ENCODE measurements at places on chromosomes 13 and 19.

GRCh38 chr19:48169578-48169938 lies 586 bp downstream of the LIG1 start:
- DNase-seq = peak; percentile 98

DNA sequence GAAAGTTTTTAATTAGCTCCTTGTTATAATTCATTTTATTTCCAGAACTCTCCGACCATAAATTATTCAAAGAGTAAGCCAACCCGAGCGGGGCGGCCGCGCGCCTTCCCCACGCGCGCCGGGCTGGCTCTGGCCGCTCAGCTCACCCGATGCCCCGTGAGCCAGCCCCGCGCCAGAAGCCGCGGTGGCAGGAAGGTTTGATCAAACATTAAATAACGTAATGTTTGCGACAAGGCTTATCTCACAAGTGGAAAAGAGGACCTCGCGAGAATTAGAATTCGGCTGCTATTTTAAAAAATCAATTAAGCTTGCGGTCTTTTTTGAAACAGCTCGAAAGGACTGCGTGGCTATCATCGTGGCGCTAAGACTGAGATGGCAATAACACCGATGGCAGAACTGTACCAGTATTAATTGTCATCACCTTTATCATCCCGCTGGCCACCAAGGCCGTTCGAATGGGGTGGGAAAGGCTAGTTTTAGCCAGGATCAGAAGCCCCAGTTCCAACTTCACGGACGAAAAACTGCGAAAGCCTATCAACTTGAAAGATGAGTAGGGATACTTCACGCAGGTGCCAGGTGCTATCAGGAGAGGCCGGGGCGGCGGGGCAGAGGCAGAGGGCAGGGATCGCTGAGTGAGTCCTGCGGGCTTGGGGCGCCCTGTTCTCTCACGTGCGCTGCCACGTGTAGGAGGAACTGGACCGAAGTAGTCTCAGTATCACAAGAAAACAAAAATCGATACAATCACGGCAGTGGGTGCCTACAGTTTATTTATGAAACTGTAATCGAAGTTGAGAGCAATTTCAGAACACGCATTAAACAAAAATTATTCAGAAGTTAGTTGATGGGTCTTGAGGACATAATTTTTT lies 6.4 kb downstream of the POU4F1 start:
- DNase-seq = peak; percentile 75

DNA sequence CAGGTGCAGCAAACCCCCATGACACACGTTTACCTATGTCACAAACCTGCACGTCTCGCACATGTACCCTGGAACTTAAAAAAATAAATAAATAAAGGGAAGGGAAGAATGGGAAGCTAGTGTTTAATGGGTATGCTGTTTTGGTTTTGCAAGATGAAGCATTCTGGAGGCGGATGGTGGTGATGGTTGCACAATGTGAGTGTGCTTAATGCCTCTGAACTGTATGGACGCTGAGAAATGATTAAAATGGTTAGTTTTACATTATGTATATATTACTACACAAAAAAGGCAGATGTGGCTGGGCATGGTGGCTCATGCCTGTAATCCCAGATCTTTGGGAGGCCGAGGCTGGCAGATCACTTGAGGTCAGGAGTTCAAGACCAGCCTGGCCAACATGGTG lies 17.8 kb downstream of the NFILZ start:
- DNase-seq = no peak

- no peak for DNase-seq
These were observed 14.0 kb upstream of the MYADM start for GRCh38 chr19:53853707-53854106.

- DNase-seq = no peak
These were observed 955.6 kb downstream of the PCDH17 start for GRCh38 chr13:58587183-58587582.

DNA sequence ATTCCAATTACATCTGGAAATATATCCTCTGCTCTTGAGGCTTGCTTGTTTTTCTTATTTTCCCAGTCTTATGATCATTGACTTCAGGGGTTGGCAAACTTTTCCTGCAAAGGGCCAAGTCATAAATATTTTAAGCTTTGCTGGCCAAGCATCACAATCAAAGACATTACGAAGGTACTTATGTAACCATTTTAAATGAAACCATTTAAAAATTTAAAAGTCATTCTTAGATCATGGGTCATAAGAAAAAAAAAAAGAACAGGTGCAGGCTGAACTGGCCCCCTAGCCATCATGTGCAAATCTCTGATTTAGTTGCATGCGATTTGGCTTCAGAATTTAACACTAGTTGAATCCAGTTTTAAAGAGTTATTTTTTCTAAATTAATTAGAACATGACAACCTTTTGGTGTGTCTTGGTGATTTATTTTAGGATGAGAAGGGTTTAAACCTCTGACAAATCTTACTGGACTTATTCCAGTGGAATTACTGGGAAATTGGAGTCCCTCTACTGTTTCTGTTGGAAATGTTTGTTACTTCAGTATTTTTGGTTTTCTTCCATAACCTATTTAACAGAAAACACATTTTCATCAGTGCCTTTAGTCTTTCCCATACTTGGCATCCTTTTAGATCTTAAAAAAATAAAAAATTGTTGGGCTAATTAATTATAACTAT lies 148.1 kb downstream of the NHLRC3 start:
- no peak for DNase-seq

DNA sequence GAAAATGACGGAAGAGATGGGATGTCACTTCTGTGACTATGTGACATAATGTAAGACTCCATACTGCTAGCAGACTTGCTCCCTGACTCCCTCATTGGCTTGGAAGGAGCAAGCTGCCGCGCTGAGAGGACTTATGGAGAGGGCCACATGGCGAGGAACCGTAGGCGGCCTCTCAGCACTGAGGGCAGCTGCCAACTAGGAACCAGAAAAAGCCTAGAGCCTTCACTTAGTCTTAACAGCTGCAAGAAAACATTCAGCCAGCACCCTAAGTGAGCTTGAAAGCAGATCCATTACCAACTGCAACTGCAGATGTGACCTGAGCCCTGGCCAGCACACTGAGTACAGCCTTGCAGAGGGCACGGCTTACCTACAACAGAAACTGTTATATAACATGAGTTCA lies 33.9 kb downstream of the USP12 start:
- DNase-seq = no peak

- no peak for DNase-seq
These were observed 1335.9 kb downstream of the UQCRFS1 start for GRCh38 chr19:27876976-27877512.

GRCh38 chr13:36219883-36220282 lies 5.5 kb upstream of the SOHLH2 start:
- DNase-seq = no peak

DNA sequence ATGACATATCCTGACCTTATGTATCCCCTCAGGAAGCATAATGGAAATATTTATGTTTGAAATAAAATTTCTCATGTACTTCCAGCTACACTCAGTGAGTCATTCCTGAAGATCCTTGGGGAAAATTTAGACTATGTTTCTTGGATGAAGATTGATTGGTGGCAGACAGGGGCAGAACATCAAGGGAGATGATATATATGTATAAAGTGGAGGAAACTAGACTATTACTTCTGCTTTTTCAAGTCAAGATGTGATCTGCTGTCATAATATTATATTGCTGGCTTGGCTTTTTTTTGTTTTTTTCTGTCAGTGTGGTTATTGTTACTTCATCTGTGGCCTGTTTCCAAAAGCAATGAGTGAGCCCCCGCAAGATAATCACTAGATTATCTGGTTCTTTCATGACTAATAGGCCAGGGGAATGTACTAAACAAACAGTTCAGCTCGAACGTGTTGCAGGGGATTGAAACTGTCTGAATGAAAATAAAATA lies 87.2 kb upstream of the TNFSF11 start:
- no peak for DNase-seq

DNA sequence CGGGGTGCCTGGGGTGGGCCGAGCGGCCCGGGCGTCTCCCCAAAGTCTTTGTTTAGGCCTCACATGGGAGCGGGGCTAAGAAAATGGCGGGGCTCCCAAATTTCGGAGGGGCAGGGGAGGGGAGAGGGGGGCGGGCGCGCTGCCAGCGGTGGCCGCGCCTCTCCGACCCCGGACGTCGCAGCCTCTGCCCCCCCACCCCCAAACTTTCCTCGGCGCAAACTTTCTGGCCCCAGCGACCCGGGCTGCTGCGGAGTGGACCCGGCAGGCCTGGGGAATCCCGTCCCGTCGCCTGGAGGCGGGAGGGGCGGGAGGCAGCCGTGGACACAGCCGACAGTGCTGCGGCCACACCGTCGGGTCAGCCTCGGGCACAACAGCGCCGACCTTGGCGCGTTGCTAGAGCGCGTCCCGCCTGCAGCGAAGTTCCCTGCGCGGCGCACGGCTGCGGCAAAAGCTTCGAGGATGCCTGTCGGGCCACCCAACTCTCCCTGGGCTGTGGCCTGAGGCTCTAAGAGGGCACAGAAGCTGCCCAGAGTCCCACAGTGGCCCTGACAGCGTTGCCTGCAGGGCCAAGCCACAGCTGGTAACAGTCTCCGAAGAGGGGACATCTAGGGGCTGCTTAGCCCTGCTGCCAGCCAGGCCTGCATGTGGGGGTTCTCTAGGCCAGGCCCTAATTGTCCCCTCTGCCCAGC lies 1.3 kb downstream of the NFIX start:
- peak; percentile 88 for DNase-seq

DNA sequence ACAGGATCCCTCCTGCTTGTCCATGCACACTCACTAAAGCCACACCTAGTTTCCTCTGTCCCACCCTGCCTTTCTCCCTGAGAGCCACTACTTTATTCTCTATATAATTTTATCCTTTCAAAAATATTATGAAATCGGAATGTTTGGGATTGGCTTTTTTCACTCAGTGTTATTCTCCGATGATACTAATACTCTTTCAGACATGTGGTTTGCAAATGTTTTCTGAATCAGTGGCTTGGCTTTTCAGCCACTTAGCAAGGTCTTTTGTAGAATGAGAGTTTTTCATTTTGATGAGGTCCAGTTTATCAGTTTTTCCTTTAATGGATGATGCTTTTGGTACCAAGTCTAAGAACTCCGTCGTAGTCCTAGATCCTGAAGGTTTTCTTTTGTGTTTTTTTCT lies 11.6 kb downstream of the SPATA13 start:
- DNase-seq = no peak

DNA sequence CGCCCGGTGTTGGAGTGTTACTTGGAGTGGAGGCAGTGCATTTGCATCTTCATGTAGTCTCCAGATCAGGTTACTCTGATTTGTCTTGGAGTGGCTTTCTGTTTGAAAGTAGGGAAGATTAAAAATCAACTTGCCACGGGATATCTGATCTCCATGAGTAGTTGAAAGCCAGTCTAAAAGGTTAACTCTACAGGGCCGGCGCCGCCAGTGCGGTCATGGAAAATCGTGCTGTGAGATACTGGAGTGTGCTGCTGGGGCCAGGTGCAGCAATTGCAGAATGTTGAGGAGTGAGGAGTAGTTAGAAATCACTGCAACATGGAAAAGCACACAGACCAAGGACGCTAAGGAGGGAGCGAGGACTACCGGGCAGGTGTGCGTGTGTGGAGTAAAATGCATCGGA lies 175.0 kb downstream of the STK24 start:
- DNase-seq = no peak

DNA sequence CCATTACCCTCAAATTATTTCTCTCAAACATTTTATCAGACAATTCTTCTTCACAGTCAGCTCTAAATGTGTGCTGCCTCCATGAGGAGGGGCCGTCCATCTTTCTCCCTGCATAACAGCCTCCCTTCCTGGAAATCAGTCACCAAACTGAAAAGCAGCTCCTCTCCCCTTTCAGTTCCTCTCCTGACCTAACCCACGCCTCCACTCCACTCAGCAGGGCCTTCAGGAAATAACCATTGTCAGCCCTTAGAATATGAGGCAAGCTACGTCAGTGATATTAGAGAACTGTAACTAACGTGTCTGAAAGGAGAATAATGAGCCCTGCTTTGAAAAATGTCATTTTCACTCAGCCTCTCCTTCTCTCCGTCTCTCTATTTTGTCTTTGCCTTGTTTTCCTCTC lies 116.2 kb downstream of the OLFM4 start:
- no peak for DNase-seq

GRCh38 chr19:39211731-39212374 lies 7.8 kb upstream of the SYCN start:
- no peak for DNase-seq

DNA sequence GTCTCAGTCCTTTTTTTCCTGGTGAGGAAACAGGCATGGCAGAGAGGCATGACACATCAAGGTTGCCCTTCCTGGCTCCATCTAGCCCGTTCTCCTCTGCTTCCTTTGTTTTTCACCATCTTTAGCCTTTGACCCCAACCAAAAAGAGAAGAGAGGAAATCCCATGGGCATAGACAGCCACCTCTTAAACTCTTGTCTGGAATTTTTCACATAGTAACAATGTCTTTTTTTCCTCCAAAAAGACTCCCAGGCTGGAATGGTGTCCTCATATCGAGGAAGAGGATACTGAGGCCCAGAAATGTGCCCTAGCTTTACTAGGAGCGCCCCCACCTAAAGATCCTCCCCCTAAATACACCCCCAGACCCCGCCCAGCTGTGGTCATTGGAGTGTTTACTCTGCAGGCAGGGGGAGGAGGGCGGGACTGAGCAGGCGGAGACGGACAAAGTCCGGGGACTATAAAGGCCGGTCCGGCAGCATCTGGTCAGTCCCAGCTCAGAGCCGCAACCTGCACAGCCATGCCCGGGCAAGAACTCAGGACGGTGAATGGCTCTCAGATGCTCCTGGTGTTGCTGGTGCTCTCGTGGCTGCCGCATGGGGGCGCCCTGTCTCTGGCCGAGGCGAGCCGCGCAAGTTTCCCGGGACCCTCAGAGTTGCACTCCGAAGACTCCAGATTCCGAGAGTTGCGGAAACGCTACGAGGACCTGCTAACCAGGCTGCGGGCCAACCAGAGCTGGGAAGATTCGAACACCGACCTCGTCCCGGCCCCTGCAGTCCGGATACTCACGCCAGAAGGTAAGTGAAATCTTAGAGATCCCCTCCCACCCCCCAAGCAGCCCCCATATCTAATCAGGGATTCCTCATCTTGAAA lies at the start of gene GDF15:
Gene GDF15, plus strand, starts transcription at position 484 of the 868 bp plus-strand sequence. Its CDS starts 32 bp downstream, at position 516.
- DNase-seq = peak; percentile 95

DNA sequence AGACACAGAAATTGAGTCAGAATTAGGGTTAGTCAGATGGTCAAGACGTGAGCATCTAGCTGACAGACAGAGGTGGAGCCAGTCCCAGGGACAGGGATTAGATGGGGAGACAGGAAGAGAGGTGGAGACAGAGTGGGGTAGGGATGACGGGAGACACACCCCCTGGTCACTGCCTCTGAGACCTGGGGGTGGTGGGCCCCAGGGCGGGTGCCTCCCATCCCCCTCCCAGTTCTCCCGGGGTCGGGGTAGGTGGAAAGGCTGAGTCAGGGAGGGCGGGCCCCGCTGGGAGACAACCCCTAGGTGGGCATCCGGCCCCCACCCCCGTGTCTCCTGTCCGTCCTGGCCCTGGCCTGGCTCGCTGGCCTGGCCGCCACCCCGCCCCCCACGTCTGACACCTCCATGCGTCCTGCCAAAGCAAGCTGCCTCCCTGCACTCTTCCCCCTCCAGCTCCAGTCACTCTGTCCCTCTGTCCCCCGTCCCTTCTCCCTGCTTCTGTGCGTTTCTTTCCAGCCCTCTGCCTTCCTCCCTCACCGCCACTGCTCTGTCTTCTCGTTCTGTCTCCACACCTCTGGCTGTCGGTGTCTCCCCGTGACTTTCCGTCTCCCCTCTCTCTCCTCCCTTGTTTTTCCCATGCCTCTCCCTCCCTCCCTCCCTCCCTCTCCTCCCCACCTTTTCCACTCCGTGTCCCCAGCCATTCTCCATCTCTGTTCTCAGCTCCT lies 15.1 kb downstream of the CCDC97 start:
- DNase-seq = peak; percentile 93

GRCh38 chr19:58563823-58564222 lies 5.4 kb upstream of the UBE2M start:
- no peak for DNase-seq

Data from H7 (cell line).